ENCODE measurements at places on chromosomes 6 and 20. TPM values are rescaled to one million over a fixed set of nuclear protein-coding genes. Genes with fewer than 3 reads are reported as not detected.

DNA sequence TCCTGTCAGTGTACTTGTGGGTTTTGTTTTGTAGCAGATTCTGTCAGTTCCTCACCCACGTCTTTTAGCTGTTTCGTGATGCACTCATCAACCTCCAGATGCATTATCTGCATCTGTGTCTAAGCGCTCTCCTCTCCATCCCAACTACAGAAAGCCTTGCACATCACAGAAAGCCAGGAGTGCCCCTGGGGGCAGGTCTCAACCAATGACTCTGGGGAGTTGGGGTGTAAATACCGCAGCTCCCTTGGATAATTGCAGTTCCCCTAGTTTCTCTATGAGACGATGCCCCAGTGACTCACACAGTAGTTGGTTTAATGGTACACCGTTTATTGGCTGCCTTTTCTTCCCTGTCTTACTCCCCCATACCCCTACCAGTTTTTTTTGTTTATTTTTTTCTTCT lies 158.1 kb downstream of the SOX4 start:
- no peak for DNase-seq

- DNase-seq = no peak
Observed at GRCh38 chr20:35621560-35621946, 5.9 kb downstream of the SPAG4 start.

DNA sequence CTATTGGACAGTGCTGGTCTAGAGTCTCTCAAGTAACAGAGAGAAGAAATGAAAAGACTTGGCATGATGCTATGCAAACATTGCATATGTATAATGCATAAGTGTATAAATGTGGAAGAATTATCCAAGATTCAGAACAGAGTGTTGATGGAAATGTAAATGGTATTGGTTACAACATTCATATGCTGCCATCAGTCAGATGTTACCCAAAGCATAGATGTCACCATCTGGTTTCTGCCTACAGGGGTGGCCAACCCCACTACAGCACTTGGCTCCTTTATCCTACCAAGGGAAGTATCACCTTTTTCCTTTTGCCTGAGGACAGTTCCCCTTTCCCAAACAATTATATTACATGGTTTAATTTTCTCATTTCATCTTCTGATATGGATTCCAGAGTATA lies 11.9 kb downstream of the POPDC3 start:
- no peak for DNase-seq

The HAO1 gene
- total RNA-seq = not detected
